Central memory CD8-positive, alpha-beta T cell (primary cell): ENCODE measurements at places on chromosomes 5 and 9.

GRCh38 chr5:11075035-11075805 is 314.2 kb upstream of the DAP start:
- no peak for DNase-seq

DNA sequence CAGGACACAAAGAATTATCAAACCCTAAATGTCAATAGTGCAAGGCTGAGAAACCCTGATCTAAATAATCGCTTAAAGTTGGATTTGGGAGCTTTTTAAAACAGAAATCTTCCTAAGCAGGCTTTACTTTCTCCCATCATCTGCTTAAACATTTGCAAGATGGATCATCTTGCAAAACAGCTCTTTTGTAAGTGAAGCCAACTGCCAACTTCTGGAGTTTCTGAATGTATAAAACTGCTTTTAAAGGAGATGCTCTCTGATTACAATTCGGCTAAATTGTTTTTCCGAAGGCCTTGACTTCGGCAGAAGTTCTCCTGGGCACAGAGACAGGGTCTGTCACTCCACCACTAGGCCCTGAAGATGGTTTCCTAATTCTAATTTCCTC is 1.3 kb downstream of the PTPN3 start:
- DNase-seq: no peak

- DNase-seq: no peak
Observed at GRCh38 chr9:13279284-13280141, at the start of gene MPDZ. Gene MPDZ, minus strand, starts transcription at chr9:13279692. Its CDS starts 29,377 bp downstream, at chr9:13250315.

- no peak for DNase-seq
Observed at GRCh38 chr5:80127116-80127552, 92.0 kb downstream of the THBS4 start.

DNA sequence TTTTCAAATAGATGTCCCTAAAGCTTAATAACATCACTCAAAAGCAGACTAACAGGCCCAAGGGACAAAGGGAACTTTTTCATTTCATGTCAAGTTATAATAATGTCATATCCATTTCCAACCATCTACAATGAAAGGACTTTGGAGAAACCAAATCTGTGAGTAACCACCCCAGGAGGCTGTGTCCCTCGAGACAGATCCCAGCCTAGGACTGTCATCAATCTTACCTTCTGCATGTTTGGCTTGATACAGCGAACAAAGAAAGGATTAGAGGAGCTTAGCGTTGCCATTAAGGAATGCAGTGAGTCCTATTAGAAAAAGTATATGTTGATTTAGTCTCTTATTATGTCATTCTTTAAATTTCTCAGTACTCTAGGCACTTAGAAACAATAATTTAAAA is 137.8 kb upstream of the RETREG1 start:
- no peak for DNase-seq

DNA sequence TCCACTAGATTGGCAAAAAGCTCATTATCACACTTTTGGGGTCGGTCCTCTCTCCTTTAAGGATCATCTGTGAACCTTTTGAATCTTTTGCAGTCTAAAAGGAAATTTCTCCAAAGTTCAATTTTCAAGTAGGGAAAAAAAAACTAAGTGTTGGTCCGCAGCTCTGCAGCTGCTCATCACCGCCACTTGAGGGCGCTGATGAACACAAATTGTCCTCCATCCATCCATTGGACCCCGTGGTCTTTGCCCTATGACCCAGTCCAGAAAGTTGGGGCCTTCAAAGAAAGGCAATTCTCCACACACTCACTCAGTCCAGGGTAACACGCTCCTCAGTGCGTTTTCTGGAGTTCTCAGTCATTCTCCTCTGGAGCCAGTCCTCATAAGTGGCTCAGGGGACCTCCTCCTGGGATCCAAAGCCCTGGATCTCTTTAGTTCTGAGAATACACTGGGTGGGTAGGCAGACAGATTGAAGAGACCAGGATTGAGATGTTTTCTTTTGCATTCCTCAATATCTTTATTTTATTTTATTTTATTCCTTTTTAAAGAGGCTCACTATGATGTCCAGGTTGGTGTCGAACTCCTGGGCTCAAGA is 63.6 kb upstream of the SLC28A3 start:
- no peak for DNase-seq

DNA sequence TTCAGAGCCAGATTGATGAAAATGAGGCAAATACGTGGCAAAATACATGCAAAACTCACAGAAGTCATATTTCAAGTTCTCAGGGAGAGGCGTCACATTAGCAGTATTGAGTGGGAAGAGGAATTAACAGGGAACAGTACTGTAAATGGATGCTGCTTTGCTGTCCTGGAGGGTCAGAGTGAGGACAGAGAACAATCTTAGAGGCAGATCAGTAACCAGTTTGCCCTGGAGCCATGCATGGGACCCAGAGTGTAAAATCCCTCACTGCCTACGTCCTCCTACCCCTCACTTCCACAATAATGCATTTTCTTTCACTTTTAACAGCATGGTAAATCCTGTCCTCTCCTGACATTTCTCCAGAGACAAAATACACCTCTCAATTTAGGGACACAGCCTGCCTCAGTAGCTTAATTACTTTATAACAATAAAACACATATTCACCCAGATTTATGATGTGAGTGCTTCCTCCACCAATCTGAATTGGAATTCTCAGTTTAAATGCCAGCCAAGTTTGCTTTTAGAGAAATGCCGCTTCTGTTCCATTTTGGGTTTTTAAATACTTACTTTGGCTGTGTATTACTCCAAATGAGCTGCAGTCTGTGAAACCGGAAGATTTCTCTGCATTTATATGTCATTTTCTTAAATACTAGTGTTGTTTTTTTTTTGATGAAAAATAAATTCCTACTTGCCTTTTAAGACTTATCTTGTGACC is 70.0 kb downstream of the LMNB1 start:
- no peak for DNase-seq

GRCh38 chr9:92961627-92962302 is 14.4 kb downstream of the FGD3 start:
- DNase-seq: no peak
